Left ventricle myocardium inferior (tissue), 1 donor: ENCODE measurements at places on chromosomes 1 and 21. TPM values are rescaled to one million over a fixed set of nuclear protein-coding genes. Genes with fewer than 3 reads are reported as not detected.

DNA sequence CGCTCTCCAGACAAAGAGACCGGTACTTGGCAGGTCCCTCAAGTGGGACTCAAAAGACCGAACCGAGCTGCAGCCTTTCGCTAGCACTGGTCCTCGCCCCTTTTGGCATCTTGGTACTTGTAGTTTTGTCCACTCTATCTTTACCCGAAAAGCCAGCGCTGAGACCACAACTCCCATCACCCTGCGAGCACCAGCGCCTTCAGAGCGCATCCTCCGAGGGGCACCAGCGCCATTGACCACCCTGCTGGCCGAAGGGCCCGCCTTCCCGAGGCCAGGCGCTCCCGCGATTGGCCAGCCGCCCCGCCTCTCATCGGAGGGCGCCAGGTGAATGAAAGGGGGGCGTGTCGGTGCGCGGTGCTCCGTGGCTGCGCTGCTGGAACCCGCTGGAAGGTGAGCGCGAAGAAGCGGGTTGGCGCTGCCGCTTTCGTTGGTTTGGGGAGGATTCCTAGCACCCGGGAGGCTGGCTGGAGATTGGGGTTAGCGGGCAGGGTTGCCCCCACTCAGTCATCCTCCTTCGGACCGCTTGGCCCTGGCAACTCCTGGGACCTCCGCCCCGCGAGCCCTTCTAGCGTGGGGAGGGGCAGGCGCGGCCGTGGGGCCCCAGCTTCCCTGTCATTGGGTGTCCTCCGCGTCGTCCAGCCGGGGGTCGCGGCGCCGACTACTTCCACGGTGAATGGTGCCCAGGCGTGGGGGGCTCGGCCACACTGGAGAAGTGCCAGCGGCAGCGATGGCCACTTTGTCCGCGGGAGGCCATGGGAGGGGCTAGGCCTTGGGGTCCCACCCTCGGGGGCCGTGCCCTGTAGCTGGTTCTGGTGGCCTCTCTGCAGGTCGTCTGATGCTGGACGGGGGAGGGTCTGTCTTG, at the start of gene ZBTB8B:
Gene ZBTB8B, plus strand, starts transcription at position 357 of the 862 bp plus-strand sequence. CDS start 5,553 bp downstream, outside the sequence.
- peak within 1 kb of the TSS; percentile 68 for H3K4me3 ChIP-seq
- peak; percentile 64 for DNase-seq
- no peak within 1 kb of the TSS for H3K27ac ChIP-seq
- peaks cover 16% of the 10 kb centered on the region for H3K4me1 ChIP-seq

Gene LRRC39
- 166 TPM for total RNA-seq

DNA sequence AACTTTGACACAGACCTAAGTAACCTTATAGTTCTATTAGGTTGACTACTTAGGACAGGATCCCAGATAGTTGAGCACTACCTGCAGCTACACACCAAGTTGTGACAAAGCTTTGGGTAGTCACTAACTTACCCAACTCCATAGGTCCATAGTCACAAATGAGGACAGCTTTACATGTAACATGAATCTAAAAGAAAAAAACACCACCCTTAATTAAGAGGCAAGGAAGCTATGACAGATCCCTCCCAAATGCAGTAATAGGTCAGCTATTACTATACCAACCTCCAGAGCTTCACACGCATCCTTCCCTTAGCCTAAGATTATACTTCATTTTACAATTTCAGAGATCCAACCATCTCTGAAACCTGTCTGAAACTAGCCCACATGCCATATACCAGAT, 12.7 kb upstream of the RAB42 start:
- DNase-seq, result no peak
- peaks cover 47% of the 10 kb centered on the region for H3K36me3 ChIP-seq
- no peak overlapping the region for H3K4me3 ChIP-seq
- no peak overlapping the region for H3K27ac ChIP-seq
- peaks cover 43% of the 10 kb centered on the region for H3K4me1 ChIP-seq

DNA sequence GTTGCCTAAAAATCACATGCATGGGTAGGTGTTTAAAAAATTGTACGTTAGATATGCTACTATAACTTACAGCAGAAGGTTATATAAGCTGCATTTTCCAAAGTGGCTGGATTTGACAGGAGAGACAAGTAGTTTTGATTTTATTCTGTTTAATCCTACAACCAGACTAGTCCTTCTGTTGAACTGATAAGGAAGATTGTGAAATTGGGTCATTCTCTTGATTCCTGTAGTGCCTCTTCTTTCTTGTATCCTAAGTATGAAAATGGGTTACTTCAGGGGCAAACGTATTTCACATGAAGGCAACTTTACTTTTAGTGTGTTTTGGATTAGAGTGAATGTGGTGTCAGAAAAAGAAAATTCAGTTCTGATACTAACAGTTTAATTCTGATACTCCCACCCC, 19.0 kb downstream of the CDC42 start:
- H3K4me1 ChIP-seq, result peaks cover 95% of the 10 kb centered on the region
- no peaks in the 10 kb centered on the region for H3K27me3 ChIP-seq
- no peak overlapping the region for H3K4me3 ChIP-seq
- no peak overlapping the region for H3K27ac ChIP-seq
- no peak for DNase-seq

Gene DNALI1
- total RNA-seq, result 6.9 TPM

- H3K36me3 ChIP-seq, result no peaks in the 10 kb centered on the region
- H3K4me3 ChIP-seq, result no peak overlapping the region
- no peak for DNase-seq
Observed at GRCh38 chr1:199859491-199859933, 168.0 kb upstream of the NR5A2 start.

Gene ADCY10
- 0.22 TPM for total RNA-seq

Gene GOLPH3L
- total RNA-seq, result 16.9 TPM

GRCh38 chr1:181423301-181423918, 59.9 kb upstream of the CACNA1E start:
- H3K27ac ChIP-seq, result no peak overlapping the region
- no peaks in the 10 kb centered on the region for H3K36me3 ChIP-seq
- DNase-seq, result peak; percentile 36
- H3K4me1 ChIP-seq, result peaks cover 4% of the 10 kb centered on the region

Gene LRRC42
- total RNA-seq, result 12.9 TPM

GRCh38 chr1:19776287-19776686, 23.4 kb downstream of the TMCO4 start:
- no peak overlapping the region for H3K4me3 ChIP-seq
- DNase-seq, result no peak
- H3K27ac ChIP-seq, result no peak overlapping the region
- no peaks in the 10 kb centered on the region for H3K27me3 ChIP-seq
- H3K4me1 ChIP-seq, result no peaks in the 10 kb centered on the region

Gene TMEM82
- not detected for total RNA-seq

DNA sequence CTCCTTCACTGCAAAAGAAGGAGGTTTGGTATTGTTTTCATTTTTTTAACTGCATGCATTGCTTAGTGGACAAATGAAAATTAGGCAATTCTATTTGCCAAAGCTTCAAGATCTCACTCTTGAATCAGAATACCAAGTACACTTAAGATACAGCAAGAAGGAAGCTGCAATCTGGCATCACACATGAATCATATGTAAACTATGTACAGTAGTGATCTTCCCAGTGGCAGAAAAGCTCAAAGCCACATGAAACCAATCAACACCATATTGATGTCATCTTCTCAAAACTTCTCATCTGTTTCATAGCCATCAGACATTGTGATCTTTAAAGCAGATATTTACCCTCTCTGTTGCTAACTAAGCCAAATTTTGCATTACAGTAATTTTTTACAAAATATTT, 550.1 kb downstream of the LTN1 start:
- no peak for DNase-seq
- no peak overlapping the region for H3K4me3 ChIP-seq
- no peaks in the 10 kb centered on the region for H3K27me3 ChIP-seq

- H3K36me3 ChIP-seq, result no peaks in the 10 kb centered on the region
- no peak overlapping the region for H3K27ac ChIP-seq
- no peaks in the 10 kb centered on the region for H3K4me1 ChIP-seq
- no peak overlapping the region for H3K4me3 ChIP-seq
- H3K27me3 ChIP-seq, result no peaks in the 10 kb centered on the region
Observed at GRCh38 chr1:185727726-185728125, 6.5 kb upstream of the HMCN1 start.

- H3K27me3 ChIP-seq, result no peaks in the 10 kb centered on the region
- H3K27ac ChIP-seq, result peak within 1 kb of the TSS; percentile 96
- H3K36me3 ChIP-seq, result no peaks in the 10 kb centered on the region
- peaks cover 49% of the 10 kb centered on the region for H3K4me1 ChIP-seq
- H3K4me3 ChIP-seq, result peak within 1 kb of the TSS; percentile 89
Observed at GRCh38 chr1:201982623-201983379, at the start of gene RNPEP. TSS of gene RNPEP (plus strand) at chr1:201982648. CDS start at chr1:201982667, 19 bp downstream.

DNA sequence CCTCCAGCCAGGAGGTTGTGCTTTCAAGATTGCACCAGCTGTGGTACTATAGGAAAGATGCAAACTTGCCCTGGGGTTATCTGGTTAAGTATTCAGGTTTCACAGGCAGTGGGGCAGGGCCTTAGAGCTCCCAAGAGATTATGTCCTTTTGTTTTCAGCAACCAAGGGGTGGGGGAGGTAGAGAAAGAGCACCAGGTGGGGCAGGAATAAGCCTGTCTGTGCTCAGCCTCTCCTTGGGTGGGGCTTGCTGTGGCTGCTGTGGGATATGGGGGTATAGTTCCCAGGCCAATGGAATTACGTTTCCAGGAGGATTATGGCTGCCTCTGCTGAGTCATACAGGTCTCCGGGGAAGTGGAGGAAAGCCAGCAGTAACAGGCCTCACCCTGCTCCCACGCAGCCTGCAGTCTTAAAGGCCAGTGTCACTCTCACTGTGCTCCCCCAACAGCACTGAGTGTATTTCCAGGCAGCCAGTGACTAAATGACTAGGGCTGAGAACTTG, 508.6 kb downstream of the RWDD3 start:
- no peaks in the 10 kb centered on the region for H3K36me3 ChIP-seq
- DNase-seq, result peak; percentile 21
- no peak overlapping the region for H3K27ac ChIP-seq

Gene LMX1A
- total RNA-seq, result 0.11 TPM

- peak overlapping the region; percentile 92 for H3K27ac ChIP-seq
- peaks cover 63% of the 10 kb centered on the region for H3K4me1 ChIP-seq
- H3K4me3 ChIP-seq, result peak overlapping the region; percentile 89
Observed at GRCh38 chr1:150148837-150149270, 862 bp upstream of the PLEKHO1 start.

Gene LYPD8
- not detected for total RNA-seq

DNA sequence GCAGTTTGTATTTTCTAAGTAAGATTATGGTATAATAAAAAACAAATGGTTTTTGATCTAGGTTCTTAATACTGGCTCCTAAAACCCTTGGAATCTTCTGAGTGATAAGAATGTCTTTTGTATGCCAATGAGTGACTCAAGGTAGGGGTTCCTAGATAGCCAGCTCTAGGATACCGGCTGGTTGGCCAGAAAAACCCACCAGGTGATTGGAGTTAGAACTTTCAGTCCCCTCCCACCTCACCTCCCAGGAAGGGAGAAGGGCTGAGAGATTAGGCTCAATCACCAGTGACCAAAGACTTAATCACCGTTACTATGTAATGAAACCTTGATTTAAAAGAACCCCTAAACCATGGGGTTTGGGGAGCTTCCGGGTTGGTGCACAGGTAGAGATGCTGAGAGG, 8.7 kb upstream of the BRDT start:
- H3K27ac ChIP-seq, result no peak overlapping the region
- no peak for DNase-seq
- H3K27me3 ChIP-seq, result no peaks in the 10 kb centered on the region
- no peaks in the 10 kb centered on the region for H3K36me3 ChIP-seq

DNA sequence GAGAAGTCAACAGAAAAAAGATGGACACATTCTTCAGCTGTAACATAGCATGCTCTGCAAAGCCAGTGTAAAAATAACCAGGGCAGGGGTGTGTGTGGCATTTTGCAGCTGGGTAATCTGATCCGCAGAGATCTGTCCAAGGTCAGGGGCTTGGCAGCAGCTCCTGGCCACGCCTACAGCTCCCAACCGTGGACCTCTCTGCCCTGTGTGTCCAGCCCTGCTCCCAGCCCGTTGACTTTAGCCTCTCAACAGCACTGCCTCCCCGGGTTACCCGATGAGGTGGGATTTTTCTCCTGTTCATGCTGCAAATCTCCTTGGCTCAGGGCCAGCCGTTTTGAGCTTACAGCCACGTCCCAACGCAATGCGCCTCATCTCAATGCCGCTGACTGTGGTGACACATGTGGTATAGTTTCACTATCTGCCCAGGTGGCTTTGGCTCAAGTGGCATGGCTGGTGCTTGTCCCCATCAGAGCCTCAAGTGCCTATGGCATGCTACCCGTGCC, 68.1 kb downstream of the VWA5B1 start:
- peaks cover 24% of the 10 kb centered on the region for H3K27me3 ChIP-seq
- H3K27ac ChIP-seq, result peak overlapping the region; percentile 75
- peaks cover 35% of the 10 kb centered on the region for H3K4me1 ChIP-seq
- H3K36me3 ChIP-seq, result no peaks in the 10 kb centered on the region

DNA sequence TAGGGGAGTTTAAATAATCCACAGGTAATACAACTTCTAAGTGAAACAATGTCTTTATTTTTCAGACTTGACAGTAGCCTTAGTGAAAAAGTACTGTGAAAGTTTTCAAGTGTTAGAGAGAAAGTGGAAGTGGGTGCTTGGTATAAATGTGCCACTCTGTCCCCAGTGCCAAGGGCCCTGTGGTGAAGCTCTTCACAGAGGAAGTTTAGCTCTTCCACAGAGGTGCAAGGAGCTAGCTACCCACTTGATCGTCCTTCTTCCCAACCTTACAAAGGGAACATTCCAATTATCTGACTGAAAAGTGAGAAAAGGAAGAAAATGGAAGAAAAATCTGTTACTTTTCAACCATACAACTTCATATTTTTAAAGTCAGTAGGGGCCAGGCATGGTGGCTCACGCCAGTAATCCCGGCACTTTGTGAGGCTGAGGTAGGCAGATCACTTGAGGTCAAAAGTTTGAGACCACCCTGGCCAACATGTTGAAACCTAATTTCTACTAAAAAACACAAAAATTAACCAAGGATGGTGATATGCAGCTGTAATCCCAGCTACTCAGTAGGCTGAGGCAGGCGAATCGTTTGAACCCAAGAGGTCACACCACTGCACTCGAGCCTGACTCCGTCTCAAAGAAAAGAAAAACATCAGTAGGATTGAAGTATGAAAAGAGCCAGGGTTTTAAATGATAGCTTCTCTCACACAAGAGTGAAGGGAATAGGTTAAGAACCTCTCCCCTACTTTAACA, 41.0 kb upstream of the PTPRC start:
- DNase-seq, result no peak
- H3K27ac ChIP-seq, result no peak overlapping the region
- no peak overlapping the region for H3K4me3 ChIP-seq
- H3K36me3 ChIP-seq, result no peaks in the 10 kb centered on the region

GRCh38 chr1:58813361-58813760, 29.5 kb upstream of the JUN start:
- DNase-seq, result no peak
- H3K27ac ChIP-seq, result peak overlapping the region; percentile 96
- H3K4me3 ChIP-seq, result no peak overlapping the region
- no peaks in the 10 kb centered on the region for H3K36me3 ChIP-seq
- no peaks in the 10 kb centered on the region for H3K27me3 ChIP-seq

DNA sequence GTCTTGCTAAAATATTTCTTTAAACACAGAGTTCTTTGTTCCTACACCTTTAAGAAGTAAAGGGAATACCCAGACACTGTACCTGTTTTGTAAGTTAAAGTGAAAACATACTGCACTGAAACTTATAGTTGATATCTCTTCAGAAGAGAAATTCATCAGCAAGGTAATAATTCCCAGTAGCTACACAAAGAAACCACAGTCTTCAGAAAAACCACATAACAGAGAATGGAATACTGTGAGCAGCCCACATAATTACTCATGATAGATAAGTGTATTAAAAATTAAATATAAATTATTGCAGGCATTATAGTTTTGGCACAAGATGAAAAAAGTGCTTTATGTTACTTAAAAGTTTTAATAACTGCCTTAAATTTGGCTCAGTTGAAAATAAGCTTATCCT, 276.6 kb downstream of the SETD4 start:
- H3K27ac ChIP-seq, result no peak overlapping the region
- no peak for DNase-seq
- peaks cover 9% of the 10 kb centered on the region for H3K4me1 ChIP-seq
